ENCODE measurements at places on chromosomes 7 and 10.

- H3K36me3 ChIP-seq, result peaks cover 44% of the 10 kb centered on the region
- no peak for DNase-seq
- no peaks in the 10 kb centered on the region for H3K4me1 ChIP-seq
- no peak overlapping the region for H3K27ac ChIP-seq
Observed at GRCh38 chr7:156684661-156685060, 44.1 kb downstream of the RNF32 start.

GRCh38 chr7:20194343-20194995 is 22.7 kb downstream of the MACC1 start:
- H3K27me3 ChIP-seq, result no peaks in the 10 kb centered on the region
- no peak overlapping the region for H3K4me3 ChIP-seq
- peaks cover 15% of the 10 kb centered on the region for H3K4me1 ChIP-seq

DNA sequence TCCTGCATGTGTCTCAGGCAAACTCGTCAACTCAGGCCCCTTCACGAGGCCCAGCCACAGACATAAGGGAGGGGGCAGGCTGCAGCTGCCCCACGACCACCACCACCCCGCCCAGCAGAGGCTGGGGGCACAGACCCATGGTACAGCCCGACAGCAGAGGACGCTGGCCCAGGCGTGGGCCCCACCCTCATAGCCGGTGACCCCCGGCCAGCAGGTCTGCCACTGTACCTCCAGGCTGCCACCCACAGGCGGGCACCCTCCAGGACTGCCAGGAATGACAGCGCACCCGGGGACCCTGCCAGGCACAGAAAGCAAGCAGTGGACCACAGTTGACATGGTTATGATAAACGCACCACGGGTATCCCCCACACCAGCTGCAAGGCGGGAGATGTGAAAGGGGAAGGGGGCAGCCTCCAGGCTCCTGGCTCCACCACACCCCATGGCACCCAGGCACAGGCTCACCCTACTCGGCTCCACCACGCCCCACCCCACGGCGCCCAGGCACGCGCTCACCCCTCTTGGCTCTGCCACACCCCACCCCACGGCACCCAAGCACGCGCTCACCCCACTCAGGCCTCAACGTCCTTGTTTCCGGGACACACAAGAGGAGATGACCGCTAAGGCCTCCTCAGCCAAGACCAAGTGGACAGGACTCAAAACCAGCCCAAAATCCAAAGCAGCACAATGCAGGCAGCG is 135.9 kb downstream of the MAD1L1 start:
- H3K4me1 ChIP-seq, result no peaks in the 10 kb centered on the region
- no peak overlapping the region for H3K4me3 ChIP-seq
- H3K27me3 ChIP-seq, result no peaks in the 10 kb centered on the region
- no peaks in the 10 kb centered on the region for H3K36me3 ChIP-seq

DNA sequence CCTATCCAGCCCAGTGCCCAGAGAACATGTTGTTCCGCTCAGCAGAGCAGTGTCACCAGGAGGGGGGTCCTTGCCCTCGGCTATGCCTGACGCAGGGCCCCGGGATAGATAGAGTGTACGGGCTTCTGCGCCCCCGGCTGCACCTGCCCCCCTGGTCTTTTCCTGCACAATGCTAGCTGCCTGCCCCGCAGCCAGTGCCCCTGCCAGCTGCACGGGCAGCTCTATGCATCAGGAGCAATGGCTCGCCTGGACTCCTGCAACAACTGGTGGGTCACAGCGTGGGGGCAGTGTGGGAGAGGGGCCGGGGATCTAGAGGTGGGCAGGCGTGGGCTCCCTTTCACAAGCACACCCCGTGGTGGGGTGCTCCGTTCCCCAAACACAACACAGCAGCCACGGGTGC is 31.4 kb upstream of the ZNF862 start:
- no peak for DNase-seq
- no peaks in the 10 kb centered on the region for H3K27me3 ChIP-seq
- H3K4me3 ChIP-seq, result no peak overlapping the region

GRCh38 chr7:2436341-2437104 is 33.1 kb downstream of the CHST12 start:
- no peak overlapping the region for H3K4me3 ChIP-seq
- H3K4me1 ChIP-seq, result peaks cover 52% of the 10 kb centered on the region
- peaks cover 46% of the 10 kb centered on the region for H3K36me3 ChIP-seq
- no peak for DNase-seq

DNA sequence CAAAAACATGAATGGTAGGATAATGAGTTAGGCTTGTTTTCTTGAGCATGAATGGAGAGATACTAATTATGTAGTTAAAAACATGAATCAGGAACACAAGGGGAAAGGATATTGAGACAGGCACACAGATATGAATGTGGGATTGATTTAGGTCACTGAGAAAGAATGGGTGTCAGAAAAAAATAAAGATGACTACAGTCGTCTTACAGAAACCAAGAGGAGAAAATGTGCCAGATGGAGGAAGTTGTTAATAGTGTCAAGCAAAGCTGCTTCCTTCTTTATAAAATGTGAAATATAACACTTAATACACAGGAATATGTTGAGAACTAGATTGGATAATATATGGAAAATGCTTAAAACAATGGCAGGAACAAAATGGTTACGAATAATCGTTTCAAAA is 173.3 kb upstream of the BET1 start:
- H3K4me3 ChIP-seq, result no peak overlapping the region
- H3K36me3 ChIP-seq, result no peaks in the 10 kb centered on the region
- DNase-seq, result no peak
- H3K27me3 ChIP-seq, result no peaks in the 10 kb centered on the region

GRCh38 chr10:88949912-88950837 is 2.4 kb downstream of the ACTA2 start:
- no peaks in the 10 kb centered on the region for H3K36me3 ChIP-seq
- H3K27me3 ChIP-seq, result no peaks in the 10 kb centered on the region
- H3K4me3 ChIP-seq, result peak overlapping the region; percentile 60
- no peak for DNase-seq

- no peak for DNase-seq
- no peak overlapping the region for H3K27ac ChIP-seq
- H3K27me3 ChIP-seq, result no peaks in the 10 kb centered on the region
- no peak overlapping the region for H3K4me3 ChIP-seq
- H3K4me1 ChIP-seq, result no peaks in the 10 kb centered on the region
Observed at GRCh38 chr7:158472596-158472995, 115.0 kb downstream of the PTPRN2 start.

DNA sequence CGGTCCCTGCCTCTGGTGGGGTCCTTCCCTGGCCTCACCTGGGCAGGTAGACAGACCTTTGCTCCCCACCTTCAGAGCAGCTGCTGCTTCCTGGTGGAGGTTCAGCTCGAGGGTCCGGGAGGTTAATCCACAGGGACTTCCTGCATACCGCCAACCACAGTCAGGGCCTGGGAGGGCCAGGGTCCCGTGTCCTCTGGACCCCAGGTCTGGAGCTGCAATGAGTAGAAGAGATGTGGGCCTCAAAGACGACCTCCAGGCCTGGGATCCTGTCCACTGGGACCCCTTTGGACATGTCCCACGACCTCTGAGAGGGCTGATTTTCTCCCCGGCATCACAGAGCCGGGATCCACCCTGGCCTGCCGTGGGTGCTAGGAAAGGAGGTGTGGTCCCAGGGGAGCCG is 223.3 kb upstream of the TCERG1L start:
- no peaks in the 10 kb centered on the region for H3K4me1 ChIP-seq
- no peak overlapping the region for H3K27ac ChIP-seq
- H3K4me3 ChIP-seq, result no peak overlapping the region
- DNase-seq, result no peak
- H3K27me3 ChIP-seq, result no peaks in the 10 kb centered on the region

DNA sequence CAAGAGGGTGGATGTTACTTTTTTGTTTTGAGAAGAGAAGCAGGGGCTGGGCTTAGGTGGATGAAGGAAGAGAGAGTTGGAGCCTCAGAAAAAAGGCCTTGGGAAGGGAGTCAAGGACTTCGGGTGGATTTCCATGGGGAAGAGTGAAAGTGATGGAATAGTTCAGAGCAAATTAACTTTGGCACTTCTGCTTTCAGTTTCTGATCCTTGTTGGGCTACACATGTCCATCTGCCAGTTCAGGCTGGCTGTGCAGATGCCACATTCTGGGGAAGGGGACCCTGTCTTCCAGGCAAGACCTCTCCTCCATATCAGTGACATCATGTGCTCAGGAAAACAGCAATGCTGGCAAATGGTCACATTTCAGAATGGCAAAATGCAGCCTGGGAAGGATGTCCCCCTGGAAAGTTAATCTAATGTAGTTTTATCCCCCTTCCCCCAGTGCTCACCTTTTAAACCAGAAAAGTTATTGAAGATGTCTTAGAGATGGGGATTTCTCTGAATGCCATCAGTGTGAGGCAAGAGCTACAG is 86.0 kb downstream of the WDFY4 start:
- no peak overlapping the region for H3K4me3 ChIP-seq
- DNase-seq, result no peak
- H3K27ac ChIP-seq, result no peak overlapping the region
- no peaks in the 10 kb centered on the region for H3K36me3 ChIP-seq
- no peaks in the 10 kb centered on the region for H3K4me1 ChIP-seq
- no peaks in the 10 kb centered on the region for H3K27me3 ChIP-seq

DNA sequence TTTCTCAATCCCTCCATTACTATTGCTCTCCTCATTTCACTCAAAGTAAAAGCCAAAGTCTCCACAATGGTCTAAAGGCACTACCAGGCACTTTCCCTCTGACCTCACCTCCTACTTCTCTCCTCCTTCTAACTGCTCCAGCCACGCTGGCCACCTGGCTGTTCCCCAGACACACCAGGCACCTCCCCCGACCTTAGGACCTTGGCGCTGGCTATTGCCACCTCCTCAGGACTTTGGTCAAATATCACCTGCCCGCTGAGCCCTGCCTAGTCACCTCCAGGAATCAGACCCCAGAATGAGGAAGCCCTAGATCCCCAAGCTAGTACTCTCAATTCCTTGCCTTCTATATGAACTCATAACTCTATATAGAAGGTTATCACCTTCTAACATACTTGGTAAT is 66.2 kb upstream of the STEAP1B start:
- H3K4me1 ChIP-seq, result peaks cover 4% of the 10 kb centered on the region
- no peaks in the 10 kb centered on the region for H3K27me3 ChIP-seq
- no peak for DNase-seq

- H3K4me3 ChIP-seq, result no peak overlapping the region
- H3K36me3 ChIP-seq, result no peaks in the 10 kb centered on the region
- DNase-seq, result no peak
- H3K27me3 ChIP-seq, result no peaks in the 10 kb centered on the region
- no peaks in the 10 kb centered on the region for H3K4me1 ChIP-seq
Observed at GRCh38 chr7:113338071-113338696, 219.8 kb upstream of the SMIM30 start.

DNA sequence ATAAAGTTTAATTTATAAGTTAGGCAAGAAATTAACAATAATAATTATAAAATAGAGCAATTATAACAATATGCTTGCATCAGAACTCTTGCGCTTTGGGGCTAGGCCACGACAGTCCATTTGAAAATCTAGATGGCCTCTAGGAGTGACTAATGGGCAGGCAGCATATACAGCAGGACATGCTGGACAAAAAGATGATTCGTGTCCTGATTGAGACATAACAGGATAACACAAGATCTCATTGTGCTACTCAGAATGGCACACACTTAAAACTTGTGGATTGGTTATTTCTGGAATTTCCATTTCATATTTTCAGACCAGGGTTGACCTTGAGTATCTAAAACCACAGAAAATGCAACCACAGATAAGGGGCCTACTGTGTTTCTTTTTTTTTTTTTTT is 27.5 kb downstream of the CTNNA3 start:
- no peaks in the 10 kb centered on the region for H3K4me1 ChIP-seq
- no peaks in the 10 kb centered on the region for H3K27me3 ChIP-seq
- no peaks in the 10 kb centered on the region for H3K36me3 ChIP-seq
- DNase-seq, result no peak
- H3K4me3 ChIP-seq, result no peak overlapping the region
- H3K27ac ChIP-seq, result no peak overlapping the region

GRCh38 chr10:117239051-117239450 is 1.9 kb upstream of the SLC18A2 start:
- H3K4me1 ChIP-seq, result peaks cover 16% of the 10 kb centered on the region
- H3K4me3 ChIP-seq, result no peak overlapping the region
- H3K36me3 ChIP-seq, result no peaks in the 10 kb centered on the region

- no peak for DNase-seq
- no peaks in the 10 kb centered on the region for H3K36me3 ChIP-seq
- no peaks in the 10 kb centered on the region for H3K27me3 ChIP-seq
- H3K4me3 ChIP-seq, result no peak overlapping the region
- no peaks in the 10 kb centered on the region for H3K4me1 ChIP-seq
Observed at GRCh38 chr7:4164556-4164955, 517.5 kb upstream of the FOXK1 start.

DNA sequence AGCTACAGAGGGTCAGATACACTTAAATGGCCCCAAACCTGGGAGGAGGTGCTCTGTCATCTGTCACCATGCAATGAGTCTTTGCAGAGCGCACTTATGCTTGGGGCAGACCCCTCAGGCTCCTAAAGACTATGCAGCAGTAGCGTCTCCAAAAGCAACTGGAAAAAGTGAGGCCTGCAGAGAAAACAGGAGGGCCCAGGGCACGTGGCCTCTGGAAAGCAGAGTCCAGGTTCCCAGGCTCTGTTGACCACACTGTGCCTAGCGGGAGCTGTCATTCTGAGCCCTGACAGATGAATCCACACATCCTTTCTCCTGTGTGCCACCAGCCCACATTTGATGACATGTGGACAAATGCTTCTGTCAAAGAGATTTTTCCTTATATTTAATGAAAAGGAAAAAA is 66.4 kb downstream of the MINDY4 start:
- H3K36me3 ChIP-seq, result no peaks in the 10 kb centered on the region
- no peak for DNase-seq
- no peaks in the 10 kb centered on the region for H3K4me1 ChIP-seq

DNA sequence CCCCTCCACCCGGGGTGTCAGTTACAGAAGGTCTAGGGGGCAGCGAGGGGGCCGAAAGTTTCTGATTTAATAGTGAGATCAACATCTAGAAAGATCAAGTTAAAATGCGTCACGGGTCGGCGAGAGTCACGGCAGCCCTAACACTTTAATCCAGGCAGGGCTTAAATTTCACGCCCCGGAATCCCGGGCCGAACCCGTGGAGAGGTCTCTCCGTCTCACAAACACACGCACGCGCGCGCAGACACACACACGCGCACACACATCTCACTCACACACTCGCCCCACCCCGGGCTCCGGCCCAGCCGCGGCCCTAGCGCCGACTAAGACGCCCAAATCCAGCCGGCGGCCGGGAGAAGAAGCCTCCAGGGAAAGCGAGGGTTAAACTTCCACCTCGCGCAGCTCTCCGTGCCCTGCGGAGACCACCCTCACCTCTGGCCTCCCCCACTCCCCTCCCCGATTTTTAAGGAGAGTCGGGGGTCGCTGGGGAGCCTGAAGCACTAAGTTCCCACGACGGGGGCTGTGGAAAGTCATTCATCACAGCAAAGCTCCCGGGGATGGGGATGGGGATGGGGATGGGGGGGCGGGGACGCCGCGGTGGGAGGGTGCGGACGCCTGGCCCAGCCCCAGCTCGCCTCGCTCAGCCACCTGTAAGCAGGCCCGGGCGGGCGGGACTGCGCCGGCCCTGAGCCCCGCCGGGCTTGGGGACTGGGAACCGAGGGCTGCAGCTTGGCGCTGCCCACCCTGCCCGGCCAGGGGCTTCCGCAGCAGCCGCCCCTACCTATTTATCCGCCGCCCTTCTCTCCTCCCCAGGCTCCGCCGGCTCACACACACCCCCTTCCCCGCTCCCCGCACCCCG is 1.6 kb downstream of the PDGFA start:
- peak overlapping the region; percentile 81 for H3K27ac ChIP-seq
- peak overlapping the region; percentile 63 for H3K4me3 ChIP-seq
- no peak for DNase-seq
- no peaks in the 10 kb centered on the region for H3K27me3 ChIP-seq
- no peaks in the 10 kb centered on the region for H3K36me3 ChIP-seq
- peaks cover 50% of the 10 kb centered on the region for H3K4me1 ChIP-seq
